ENCODE measurements at places on chromosomes 6 and 20. TPM values are rescaled to one million over a fixed set of nuclear protein-coding genes. Genes with fewer than 3 reads are reported as not detected.
A peak's percentile ranks its signal among the peaks of the same experiment; 100 is the strongest.

DNA sequence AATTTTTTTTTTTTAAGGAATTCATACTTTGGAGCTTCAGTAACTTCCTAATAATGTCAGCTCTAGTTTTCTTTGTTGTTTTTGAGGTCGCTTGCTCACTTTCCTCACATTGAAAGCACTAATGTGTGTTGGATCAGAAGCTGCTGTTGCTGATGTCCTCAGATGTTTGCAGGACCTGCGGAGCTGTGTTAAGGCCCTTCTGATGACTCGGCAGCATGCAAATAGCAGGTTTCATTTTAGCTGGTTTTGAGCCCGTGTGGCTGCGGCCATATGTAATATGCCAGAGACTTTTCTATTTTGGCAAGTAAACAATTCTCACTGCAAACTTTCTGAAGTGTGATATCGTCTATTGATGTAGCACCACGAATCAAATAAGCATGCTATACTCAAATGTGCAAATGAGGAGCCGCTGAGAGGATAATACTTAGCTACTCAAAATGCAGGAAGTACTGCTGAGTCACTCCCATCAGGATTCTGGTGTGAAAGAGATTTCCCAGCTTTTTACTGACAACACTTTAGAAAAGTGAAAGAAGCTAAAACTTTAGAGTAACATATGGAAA, 187.8 kb downstream of the SASH1 start:
- H3K27ac ChIP-seq, result peak overlapping the region; percentile 58
- peak; percentile 90 for DNase-seq
- peaks cover 37% of the 10 kb centered on the region for H3K36me3 ChIP-seq
- peak overlapping the region; percentile 28 for H3K4me3 ChIP-seq

- DNase-seq, result no peak
- H3K27me3 ChIP-seq, result no peaks in the 10 kb centered on the region
- no peaks in the 10 kb centered on the region for H3K36me3 ChIP-seq
These were observed 105.2 kb downstream of the UNC5CL start for GRCh38 chr6:40933864-40934263.

GRCh38 chr6:113370508-113371502, 486.3 kb upstream of the MARCKS start:
- no peak for DNase-seq
- H3K27ac ChIP-seq, result no peak overlapping the region
- H3K4me1 ChIP-seq, result no peaks in the 10 kb centered on the region

DNA sequence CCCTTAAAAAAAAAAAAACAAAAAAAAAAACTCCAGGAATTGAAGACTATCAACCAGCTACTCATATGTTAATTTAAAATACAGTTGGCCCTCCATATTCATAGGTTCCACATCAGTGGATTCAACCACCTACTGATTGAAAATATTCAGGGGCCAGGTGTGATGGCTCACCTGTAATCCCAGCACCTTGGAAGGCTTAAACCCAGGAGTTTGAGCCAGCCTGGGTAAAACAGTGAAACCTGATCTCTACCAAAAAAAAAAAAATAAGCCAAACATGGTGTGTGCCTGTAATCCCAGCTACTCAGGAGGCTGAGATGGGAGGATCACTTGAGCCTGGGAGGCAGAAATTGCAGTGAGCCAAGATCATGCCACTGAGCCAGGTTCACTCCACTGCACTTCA, 72.4 kb upstream of the SMIM8 start:
- DNase-seq, result no peak
- H3K36me3 ChIP-seq, result peaks cover 36% of the 10 kb centered on the region
- no peaks in the 10 kb centered on the region for H3K4me1 ChIP-seq
- H3K4me3 ChIP-seq, result no peak overlapping the region
- H3K27ac ChIP-seq, result no peak overlapping the region

GRCh38 chr20:57782631-57783041, 72.8 kb upstream of the PMEPA1 start:
- H3K27me3 ChIP-seq, result no peaks in the 10 kb centered on the region
- DNase-seq, result no peak
- H3K27ac ChIP-seq, result no peak overlapping the region
- no peaks in the 10 kb centered on the region for H3K36me3 ChIP-seq

DNA sequence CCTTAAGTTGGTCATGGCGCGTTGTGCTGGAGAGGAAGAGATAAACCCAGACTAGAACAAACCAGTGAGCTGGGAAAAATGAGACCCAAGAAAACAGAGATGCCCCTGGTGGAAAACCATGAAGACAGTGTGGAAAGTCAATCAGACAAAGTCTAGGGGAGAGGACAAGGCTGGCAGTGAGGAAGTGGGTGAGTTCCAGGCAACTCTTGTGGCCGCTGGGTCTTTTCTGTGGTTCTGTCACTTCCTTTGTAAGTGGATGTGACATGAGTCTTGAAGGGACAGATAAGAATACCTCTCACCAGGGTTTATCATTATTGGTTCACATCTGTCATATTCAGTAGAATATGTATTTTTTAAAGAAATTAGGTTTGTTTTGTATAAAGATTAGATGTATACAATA, 738.4 kb downstream of the DHX35 start:
- H3K36me3 ChIP-seq, result no peaks in the 10 kb centered on the region
- no peak overlapping the region for H3K4me3 ChIP-seq
- peaks cover 19% of the 10 kb centered on the region for H3K4me1 ChIP-seq

DNA sequence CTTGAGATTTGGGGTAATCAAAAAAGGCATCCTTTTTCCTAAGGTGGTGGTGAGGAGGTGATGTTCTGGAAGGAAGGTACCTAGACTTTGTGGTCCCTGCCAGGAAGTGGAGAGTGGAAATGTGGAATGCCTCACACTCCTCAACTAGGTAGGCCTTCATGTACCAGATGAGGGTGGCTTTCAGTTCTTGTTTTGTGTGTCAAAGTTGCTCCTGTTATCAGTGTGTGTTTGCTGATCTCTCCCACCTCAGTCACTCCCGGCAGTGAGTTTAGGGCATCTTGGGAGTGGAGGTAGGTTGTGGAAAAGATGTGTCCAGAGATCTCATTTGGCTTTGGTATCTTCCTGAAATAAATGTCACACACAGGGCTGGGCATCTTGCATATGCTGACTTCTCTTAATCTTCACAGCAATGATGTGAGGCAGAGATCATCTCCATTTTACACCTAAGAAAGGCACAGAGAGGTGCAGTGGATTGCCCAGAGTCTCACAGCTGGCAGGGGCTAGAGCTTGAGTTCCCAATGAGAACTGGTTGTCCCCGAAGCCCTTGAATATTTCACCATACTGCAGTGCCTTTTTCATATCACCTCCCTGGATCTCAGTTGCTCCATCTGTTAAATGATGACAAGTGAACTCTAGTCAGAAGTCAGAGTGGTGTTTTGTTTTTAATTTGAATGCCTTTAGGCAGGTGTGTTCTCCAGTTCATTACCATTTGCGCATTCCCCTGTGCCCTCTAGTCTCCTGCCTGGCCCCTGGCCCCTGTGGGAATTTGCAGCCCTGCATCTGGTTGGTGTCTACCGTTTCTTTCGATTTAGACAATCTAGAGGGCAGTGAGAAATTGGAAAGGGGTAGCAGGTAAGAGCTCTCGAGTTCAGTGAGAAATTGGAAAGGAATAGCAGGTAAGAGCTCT, 2.9 kb downstream of the PKIG start:
- DNase-seq, result no peak
- no peaks in the 10 kb centered on the region for H3K36me3 ChIP-seq
- H3K27me3 ChIP-seq, result no peaks in the 10 kb centered on the region
- peaks cover 89% of the 10 kb centered on the region for H3K4me1 ChIP-seq

DNA sequence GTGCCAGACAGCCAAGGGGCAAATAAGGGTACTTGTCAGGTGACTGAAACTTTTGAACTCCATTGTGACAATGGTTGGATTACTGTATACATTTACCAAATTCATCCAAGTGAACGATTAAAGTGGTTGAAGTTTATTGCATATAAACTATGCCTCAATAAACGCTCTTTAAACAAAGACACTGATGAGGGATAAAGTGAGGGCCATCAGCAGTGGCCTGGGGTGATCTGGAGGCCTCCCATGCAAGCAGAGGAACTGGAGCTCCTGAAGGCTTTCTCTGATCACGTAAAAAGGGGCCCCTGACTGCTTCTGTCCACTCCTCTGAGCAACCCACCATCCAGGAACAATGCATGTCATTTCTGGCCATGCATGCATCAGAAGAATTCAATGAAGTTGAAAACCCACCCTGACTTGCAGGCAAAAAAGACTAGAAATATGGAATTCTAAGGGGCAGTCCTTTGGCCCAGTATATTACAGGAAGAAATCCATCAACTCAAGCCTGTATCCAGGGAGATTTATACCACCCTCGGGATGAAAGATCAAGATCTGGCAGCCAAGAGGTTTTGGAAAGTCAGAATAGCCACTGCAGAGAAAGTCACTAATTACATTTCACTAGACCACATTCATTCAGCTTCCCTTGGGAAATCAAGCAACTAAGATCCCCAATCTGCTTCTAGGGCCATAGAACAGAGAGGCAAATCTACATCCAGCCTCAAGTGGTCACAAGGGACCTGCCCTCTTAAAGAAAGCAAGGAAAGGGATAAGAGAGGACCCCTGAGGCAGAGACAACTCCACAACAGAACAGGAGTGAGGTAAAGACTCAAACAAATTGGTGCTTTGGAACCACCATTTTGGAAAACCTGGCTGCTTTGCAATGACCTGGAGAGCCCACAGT, 31.7 kb upstream of the RAB22A start:
- no peaks in the 10 kb centered on the region for H3K4me1 ChIP-seq
- H3K4me3 ChIP-seq, result no peak overlapping the region
- no peaks in the 10 kb centered on the region for H3K27me3 ChIP-seq
- no peaks in the 10 kb centered on the region for H3K36me3 ChIP-seq
- DNase-seq, result no peak

DNA sequence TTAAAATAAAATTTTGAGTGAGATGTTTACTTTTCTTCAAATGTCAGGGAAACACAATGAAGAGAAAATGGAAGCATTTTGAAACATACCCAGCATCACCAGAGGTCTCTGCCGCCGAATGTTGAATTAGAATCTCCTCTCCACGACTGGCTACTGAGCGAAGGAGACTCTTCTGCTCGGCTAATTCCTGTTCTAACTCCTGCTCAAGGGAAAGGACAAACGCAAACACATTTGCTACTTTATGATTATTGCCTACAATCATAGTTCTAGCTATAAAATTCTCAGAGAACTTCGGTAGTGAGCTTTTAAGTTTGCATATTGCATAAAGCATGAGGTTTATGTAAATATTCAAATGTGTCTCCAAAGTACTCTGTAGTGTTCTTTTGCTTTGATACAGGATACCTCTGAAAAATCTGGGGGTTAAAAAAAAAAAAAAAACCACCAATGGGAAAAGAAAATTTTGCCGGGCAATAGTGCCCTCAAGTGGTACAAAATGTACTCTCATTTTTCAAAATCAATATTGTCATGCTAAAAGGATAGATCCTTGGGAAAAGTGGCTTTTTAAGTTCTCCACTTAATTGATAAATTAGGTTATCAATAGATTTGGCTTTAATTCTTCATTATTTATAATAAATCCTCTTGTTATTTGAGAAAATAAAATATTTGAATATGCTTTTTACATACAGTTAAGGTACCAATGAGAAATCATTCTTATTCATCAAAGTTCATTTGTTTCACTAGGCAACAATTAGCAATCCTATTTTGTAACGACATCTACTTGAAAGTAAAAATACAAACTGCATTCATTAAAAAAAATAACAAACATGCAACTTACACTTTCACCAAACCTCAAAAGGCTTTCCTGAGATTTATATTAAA, 369.0 kb downstream of the SYNE1 start:
- H3K4me1 ChIP-seq, result peaks cover 46% of the 10 kb centered on the region
- H3K27me3 ChIP-seq, result no peaks in the 10 kb centered on the region
- H3K27ac ChIP-seq, result peak overlapping the region; percentile 81
- DNase-seq, result no peak
- no peak overlapping the region for H3K4me3 ChIP-seq
- no peaks in the 10 kb centered on the region for H3K36me3 ChIP-seq

DNA sequence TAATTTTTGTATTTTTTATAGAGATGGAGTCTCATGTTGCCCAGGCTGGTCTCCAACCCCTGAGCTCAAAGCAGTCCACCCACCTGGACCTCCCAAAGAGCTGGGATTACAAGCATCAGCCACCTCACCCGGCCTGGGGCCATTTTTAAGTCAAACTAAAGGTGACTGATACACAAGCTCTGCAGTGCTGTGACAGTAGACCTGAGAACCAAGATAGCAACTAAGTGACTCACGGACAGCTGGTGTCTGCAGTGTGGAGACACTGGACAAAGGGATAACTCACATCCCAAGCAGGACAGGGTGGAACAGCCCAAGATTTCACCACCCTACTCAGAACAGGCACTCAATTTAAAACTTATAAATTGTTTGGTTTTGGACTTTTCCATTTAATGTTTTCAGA, 402.5 kb downstream of the CD83 start:
- no peaks in the 10 kb centered on the region for H3K27me3 ChIP-seq
- no peak for DNase-seq
- no peak overlapping the region for H3K27ac ChIP-seq
- no peaks in the 10 kb centered on the region for H3K36me3 ChIP-seq
- H3K4me1 ChIP-seq, result peaks cover 9% of the 10 kb centered on the region
- no peak overlapping the region for H3K4me3 ChIP-seq

DNA sequence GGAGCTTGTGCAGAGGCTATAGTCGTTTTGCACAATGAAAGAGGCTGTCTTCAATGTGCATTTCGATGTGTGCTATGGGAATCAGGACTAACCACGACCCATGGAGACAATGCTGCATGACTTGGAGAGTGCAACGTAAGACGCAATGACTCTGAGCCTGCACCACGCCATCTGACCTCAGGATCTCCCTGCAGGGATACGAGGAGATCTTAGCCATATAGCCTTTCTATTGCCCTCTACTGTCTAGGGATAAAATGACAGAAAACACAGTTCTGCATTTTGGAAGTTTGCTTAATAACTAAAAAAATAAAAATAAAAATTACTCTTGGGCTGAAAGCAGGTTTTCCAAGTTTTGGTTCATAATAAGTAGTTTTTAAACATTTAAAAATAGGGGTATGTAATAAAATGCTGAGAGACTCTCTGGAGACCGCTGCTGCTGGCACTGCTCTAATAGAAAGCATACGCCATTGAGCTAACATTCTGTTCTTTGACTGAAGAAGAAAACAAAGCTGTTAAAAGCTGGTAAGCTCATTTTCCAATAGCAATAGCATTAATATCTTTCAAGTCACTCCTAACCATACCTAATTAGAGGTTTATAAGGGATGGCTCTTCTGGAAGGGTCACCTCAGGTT, 87.2 kb downstream of the PDE7B start:
- H3K27me3 ChIP-seq, result no peaks in the 10 kb centered on the region
- peak overlapping the region; percentile 11 for H3K4me3 ChIP-seq
- H3K36me3 ChIP-seq, result no peaks in the 10 kb centered on the region
- DNase-seq, result no peak

DNA sequence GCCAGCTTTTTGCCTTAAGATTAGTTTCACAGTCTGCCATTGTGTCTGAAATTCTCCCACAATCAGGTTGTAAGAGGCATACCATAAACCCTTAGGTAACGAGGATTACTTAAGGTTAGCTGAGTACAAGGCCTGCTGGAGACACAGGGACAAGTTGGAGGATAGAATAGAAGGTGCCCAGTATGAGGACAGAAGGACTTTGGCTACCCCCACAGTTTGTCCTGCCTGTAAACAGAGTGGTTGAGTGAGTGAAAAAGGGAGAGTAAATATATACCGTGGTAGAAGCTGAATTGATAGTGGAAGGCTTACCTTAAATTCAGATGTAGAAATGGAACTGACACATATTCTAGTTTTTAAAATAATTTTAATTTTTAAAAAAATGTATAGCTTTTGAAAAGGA, 19.3 kb downstream of the RPRD1B start:
- H3K4me3 ChIP-seq, result no peak overlapping the region
- H3K27ac ChIP-seq, result no peak overlapping the region
- H3K27me3 ChIP-seq, result no peaks in the 10 kb centered on the region

FITM2 gene
- 9.2 TPM for total RNA-seq

NRSN1 gene
- 0.11 TPM for total RNA-seq

SNAP25 gene
- total RNA-seq, result 3.6 TPM

ISM1 gene
- total RNA-seq, result 5.9 TPM

SPATS1 gene
- not detected for total RNA-seq

TRIM31 gene
- total RNA-seq, result not detected

GRM1 gene
- total RNA-seq, result under 0.01 TPM

KIF25 gene
- not detected for total RNA-seq

RAMACL gene
- total RNA-seq, result 1.5 TPM
